ENCODE measurements at places on chromosomes 1 and 21.

DNA sequence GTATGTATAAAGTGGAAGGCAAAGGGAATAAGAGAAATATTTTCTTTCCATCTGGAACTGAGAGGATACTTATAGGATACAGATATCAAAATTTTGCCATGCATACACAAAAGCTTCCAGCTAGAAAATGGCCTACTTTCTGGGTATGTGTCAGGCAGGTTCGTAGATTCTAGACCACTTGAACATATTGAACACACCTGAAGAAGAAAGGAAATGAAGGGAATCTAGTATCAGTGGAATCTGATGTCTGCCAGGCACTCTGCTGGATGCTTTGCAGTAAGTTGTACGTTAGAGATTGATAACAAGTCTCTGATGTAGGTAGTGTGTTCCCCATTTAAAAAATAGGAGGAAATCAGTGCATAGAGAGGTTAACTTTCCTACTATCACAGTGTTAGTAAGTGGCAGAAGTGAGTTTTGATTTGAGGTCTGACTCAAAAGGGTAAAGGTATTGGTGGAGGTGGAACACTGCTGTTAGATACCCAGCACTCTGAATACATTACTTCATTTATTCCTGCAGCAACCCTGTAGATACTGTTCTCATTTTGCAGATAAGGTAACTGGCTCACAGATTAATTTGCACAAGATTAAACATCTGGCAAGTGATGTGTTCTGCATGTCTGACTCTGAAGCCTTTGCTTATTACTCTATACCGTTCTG lies 3.0 kb downstream of the CAMSAP2 start:
- H3K27me3 ChIP-seq, result peaks cover 27% of the 10 kb centered on the region
- peaks cover 2% of the 10 kb centered on the region for H3K36me3 ChIP-seq
- DNase-seq, result no peak
- peaks cover 17% of the 10 kb centered on the region for H3K4me1 ChIP-seq

GRCh38 chr1:203563291-203563690 lies 63.3 kb upstream of the ATP2B4 start:
- no peak for DNase-seq
- no peaks in the 10 kb centered on the region for H3K4me1 ChIP-seq
- no peaks in the 10 kb centered on the region for H3K36me3 ChIP-seq
- no peak overlapping the region for H3K4me3 ChIP-seq
- H3K27ac ChIP-seq, result no peak overlapping the region
- H3K27me3 ChIP-seq, result no peaks in the 10 kb centered on the region

- H3K36me3 ChIP-seq, result peaks cover 31% of the 10 kb centered on the region
- H3K4me1 ChIP-seq, result no peaks in the 10 kb centered on the region
- no peaks in the 10 kb centered on the region for H3K27me3 ChIP-seq
- DNase-seq, result no peak
- no peak overlapping the region for H3K4me3 ChIP-seq
These were observed 132.9 kb downstream of the SYT2 start for GRCh38 chr1:202577381-202577780.

GRCh38 chr1:172383536-172383935 lies 36.9 kb upstream of the C1orf105 start:
- H3K27ac ChIP-seq, result no peak overlapping the region
- H3K27me3 ChIP-seq, result no peaks in the 10 kb centered on the region

- H3K4me1 ChIP-seq, result peaks cover 51% of the 10 kb centered on the region
- no peak overlapping the region for H3K27ac ChIP-seq
- no peak for DNase-seq
- no peaks in the 10 kb centered on the region for H3K36me3 ChIP-seq
- H3K27me3 ChIP-seq, result peaks cover 21% of the 10 kb centered on the region
These were observed 98.0 kb downstream of the WDR4 start for GRCh38 chr21:42781150-42781970.

DNA sequence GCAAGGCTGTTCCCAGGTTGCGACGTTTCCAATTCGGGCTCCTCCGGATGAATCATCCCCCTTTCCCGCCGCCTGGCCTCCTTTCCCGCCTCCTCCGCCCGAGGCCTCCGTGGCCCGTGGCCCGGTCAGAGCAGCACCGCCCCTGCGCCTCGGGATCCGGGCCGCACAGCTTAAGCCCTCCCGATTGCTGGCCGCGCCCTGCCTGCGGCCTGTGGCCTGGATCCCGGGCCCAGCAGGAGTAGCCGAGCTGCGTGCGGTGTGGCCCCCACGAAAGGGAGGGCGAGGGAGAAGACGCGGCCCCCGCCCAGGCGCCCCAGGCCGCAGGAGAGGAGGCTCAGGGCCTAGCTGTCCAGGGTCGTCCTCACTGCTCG lies 1.0 kb downstream of the TMEM200B start:
- H3K36me3 ChIP-seq, result peaks cover 19% of the 10 kb centered on the region
- H3K4me1 ChIP-seq, result peaks cover 19% of the 10 kb centered on the region
- no peak overlapping the region for H3K27ac ChIP-seq
- DNase-seq, result peak; percentile 26
